ENCODE measurements at places on chromosomes 16 and 17.

- DNase-seq: no peak
Measured at GRCh38 chr17:3755335-3756030, 31.8 kb downstream of the HASPIN start.

- no peak for DNase-seq
Measured at GRCh38 chr16:26645614-26646013, 421.1 kb upstream of the C16orf82 start.

DNA sequence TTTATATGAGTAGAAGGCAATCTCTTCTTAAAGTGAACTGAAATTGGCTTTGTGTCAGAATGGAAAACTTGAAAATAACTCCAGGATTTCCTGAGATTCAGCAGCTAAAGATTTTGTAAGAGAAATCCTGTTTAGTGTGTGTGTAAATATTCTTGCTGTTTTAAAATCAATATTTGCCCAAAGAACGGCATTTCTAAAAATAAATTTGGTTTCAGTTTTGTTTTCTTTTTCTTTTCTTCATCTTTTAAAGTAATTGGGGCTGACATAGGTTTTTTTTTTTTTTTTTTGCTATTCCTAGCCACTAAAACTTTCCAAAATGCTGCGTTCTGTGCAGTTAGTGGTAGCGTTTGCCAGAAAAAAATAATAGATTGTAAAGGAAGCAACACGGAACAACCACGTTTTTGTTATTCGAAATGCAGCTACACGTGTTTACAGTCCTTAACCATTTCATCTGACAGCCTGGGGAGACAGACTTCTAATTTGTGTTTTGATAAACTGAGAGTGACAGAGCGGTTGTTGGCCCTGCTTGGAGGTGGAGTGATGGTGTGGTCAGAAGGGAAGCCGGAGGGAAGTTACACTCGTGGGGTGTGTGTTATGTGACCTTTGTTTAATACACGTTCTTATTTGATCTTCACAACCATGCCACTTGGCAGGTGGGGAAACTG is 21.6 kb upstream of the SMPD3 start:
- no peak for DNase-seq

- no peak for DNase-seq
Measured at GRCh38 chr16:90078579-90078895, 1.4 kb upstream of the PRDM7 start.

DNA sequence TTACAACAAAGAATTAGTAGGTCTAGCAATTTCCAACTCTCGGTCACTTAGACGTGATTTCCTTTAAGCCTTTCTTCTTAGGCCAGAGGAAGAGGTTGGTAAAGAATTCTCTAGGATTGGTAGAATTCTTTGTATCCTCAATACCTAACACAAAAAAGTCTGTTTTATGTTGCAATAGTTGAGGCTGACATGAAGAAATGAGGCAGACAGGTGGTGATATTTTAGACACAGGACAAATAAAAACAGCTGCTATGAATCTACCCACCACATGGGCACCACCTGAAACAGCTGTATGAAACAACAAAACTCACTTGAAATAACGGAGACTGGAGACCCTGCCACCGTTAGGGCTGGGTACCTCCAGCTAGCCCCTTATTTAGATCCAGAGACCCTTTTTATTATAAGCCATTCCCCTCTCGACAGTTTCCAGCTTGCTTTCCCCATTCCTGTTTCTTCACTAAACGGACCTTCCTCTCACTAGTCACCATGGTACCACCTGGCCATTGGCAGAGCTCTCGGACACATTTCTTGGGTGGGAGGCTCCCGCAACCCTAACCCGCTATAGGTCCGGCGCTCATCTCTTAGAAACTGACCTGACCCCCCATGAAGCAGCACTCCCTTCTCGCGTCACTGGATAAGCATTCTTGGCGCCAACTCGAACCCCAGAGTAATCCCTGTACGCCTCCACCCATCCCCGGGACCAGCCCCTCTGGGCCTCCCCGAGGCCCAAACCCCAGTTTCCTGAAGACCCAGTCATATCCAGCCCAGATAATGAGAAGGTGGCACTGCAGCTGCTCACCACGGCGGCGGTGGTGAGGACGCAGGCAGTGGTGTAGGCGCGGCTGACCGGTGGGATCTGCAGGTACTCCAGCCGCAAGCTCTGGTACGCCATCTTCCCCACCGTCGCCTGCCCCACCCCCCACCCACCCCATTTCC is at the start of gene DERL2:
Gene DERL2, minus strand, starts transcription at position 909 of the 936 bp plus-strand sequence. Its CDS starts 17 bp downstream, at position 892.
- peak; percentile 51 for DNase-seq

GRCh38 chr16:83356266-83356665 is 451.5 kb upstream of the HSBP1 start:
- peak; percentile 49 for DNase-seq

GRCh38 chr16:30054451-30054850 is 11.1 kb upstream of the ALDOA start:
- no peak for DNase-seq

- DNase-seq: no peak
Measured at GRCh38 chr17:59126809-59127417, 20.2 kb upstream of the TRIM37 start.

Measured in amniotic epithelial cell (primary cell).